ENCODE measurements at places on chromosomes 4 and X.

DNA sequence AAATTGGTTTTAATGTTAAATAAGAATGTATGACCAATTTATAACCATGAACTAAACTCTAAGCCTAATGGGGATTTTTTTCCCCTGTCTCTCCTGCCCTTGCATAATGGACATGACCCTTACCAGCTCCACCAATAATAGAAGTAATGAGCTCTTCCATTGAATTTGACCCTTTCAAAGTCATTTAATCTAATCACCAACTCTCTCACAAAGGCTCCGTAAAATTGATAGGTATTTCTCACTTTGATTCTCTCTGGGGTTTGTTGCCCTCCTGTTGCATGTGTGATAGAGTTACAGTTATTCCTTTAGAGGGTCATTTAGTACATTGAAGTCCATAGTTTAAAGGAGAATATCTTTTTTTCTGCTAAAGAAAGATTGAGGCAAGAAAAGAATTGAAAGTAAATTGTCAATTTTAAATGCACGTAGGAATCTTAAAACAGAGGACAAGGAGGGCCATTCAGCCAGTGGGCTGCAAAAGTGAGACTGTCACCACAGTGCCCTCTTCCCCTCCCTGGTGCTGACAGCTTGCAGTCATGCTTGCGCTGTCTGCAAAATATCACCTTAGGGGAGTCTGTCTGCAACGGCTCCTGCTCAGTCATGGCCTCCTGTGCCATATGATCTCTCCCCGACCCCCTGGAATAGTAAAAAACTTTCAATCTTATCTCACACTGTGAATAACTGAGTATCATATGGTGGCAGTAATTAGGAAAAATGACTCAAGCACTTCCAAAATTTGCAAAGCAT, 307.5 kb upstream of the GNPDA2 start:
- DNase-seq, result no peak

DNA sequence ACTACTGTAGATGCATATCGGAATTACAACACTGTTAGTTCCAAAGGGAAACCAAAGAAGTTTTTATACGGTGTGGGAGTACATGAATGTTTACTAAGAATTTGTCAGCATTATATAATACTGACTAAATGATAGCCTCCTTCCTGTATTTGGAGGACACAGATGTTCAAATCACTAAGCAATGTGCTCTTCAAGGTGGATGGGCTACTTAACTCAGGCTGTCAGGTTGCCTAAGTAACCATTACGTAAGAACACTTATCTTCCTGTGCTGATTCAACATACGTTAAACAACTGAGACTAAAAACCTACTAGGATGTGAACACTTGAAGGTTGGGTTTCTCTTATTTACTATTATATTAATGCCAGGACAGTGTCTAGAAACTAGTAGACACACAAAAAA, 81.9 kb upstream of the HPGD start:
- DNase-seq, result peak; percentile 40

GRCh38 chr4:25949173-25949748, 35.2 kb downstream of the SMIM20 start:
- no peak for DNase-seq

GRCh38 chr4:60531776-60532379, 668.2 kb upstream of the ADGRL3 start:
- DNase-seq, result no peak

DNA sequence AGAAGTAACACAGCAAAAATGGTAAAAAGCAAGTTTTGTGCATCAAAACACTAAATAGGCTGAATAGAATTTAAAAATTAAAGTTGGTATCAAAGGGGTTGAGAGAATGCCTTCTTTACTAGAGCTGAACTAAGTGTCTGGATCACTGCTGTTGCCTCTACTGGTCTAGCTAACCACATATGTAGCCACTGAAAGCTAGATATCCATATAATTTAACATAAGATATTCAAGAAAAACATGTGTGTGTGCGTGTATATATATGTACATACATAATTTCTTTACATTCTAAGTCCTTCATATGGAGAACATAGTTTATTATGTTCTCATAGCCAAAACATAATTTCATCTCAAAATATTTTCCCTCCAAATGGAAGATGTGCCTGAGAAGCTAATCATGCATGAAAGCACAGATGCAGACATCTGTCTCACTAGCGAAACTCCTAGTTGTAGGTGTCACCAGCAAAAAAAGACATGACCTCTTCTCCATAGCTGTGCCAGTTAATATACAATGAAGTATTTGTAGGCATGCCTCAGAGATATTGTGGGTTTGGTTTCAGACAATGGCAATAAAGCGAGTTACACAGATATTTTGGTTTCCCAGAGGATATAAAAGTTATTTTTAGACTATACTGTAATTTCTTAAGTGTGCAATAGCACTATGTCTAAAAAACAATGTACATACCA, 47.3 kb downstream of the PDE5A start:
- no peak for DNase-seq

Measured in NCI-H510A (cell line).